CD4-positive, alpha-beta T cell treated with Interleukin-4 for 4 hours (primary cell): ENCODE measurements at places on chromosomes 5 and 9.

GRCh38 chr5:147554261-147554817 is 44.5 kb upstream of the DPYSL3 start:
- DNase-seq = no peak

- no peak for DNase-seq
Measured at GRCh38 chr5:74915488-74915887, 49.3 kb upstream of the FAM169A start.

GRCh38 chr5:58504766-58505165 is 13.5 kb downstream of the GAPT start:
- DNase-seq = no peak

DNA sequence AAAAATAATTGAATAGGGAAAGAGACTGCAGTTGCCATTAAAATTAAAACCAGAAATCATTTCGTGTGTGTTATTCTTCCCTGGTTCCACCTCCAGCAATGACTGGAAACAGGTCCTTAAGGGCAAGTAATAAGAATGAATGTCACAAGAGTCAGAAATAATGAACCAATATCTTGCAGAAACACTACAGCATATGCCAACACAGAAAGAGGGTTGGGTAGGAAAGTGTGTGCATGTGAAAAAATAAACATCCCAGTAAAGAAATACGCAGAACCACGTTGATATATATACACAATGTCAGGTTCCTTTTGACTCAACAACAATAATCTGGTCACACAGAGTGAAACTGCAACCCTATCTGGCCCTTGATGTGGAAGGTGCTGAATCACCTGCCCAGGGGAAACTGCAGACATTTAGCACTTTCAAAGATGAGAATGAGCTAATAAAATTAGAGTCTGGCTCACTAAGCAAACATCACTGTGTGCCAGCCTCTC is 15.0 kb downstream of the HMHB1 start:
- peak; percentile 42 for DNase-seq

GRCh38 chr5:100623719-100624118 is 88.5 kb downstream of the FAM174A start:
- peak; percentile 51 for DNase-seq

- DNase-seq = no peak
Measured at GRCh38 chr5:143642791-143643190, 169.2 kb upstream of the HMHB1 start.

DNA sequence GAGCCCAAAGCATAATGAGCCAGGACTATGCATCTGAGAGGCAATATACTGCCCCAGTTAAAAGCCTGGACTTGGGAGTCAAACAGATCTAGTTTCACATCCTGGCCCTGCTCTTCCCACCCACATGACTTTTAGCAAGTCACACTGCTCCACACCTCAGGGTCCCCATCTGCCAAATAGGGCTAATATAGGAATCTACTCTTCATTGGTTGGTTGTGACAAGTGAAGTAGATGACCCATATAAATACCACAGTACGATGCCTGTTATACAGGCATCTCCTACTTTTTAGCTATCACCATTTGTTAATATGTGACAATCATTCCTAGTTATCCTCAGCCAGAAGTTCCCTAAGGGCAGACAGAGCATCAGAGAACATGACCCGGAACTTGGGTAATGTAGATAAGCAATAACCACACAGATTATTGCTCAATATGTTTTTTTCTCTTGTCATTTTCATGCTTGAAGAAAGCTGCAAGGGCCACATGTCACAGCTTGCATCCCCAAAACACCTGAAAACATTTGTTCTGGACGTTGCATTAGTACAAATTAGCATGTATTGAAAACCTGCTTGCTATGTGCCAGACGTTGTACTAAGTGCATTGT is 20.4 kb downstream of the ADAM19 start:
- no peak for DNase-seq
